ENCODE measurements at places on chromosomes 5 and 9.

GRCh38 chr9:111381006-111381405 lies 51.0 kb upstream of the OR2K2 start:
- no peak for DNase-seq

- no peak for DNase-seq
Observed at GRCh38 chr5:96651948-96652753, 10.0 kb upstream of the CAST start.

DNA sequence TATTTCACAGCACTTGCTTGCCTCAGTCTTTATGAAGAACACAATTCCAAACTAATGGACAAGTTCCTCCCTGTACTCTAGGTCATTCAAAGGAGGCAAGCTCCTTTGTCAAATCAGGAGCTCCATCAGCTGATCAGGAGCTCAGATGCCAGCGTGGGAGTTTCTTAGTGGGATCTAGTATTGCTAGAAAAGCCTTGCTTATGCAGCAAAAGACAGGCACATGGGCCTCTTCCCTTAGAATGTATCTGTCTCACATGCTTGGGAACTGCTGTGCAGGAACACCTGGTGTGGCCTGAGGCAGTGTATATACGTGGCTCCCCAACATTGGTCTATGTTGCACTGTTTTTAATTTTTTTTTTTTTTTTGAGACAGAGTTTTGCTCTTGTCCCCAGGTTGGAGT lies 21.4 kb upstream of the HAVCR1 start:
- no peak for DNase-seq

GRCh38 chr9:115673599-115673998 lies 480.0 kb upstream of the PAPPA start:
- DNase-seq: no peak

- DNase-seq: no peak
Observed at GRCh38 chr5:38420691-38421390, 135.6 kb downstream of the LIFR start.

GRCh38 chr5:65902104-65902503 lies 24.3 kb upstream of the ERBIN start:
- DNase-seq: no peak

DNA sequence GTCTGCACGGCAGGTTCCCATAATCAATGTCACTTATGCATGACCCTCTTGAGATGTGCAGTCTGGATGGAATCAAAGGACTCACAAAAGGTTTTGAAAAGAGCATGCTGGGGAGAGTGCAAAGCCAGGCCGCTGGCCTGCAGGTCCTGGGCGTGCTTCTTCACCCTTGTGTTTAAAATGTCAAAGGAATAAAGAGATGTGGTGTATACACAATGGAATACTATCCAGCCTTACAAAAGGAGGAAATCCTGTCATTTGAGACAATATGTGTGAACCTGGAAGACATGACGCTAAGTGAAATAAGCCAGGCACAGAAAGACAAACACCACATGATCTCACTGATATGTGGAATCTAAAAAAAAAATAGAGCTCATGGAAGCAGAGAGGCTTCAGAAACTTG lies 137.5 kb upstream of the PHYKPL start:
- DNase-seq: no peak

- no peak for DNase-seq
Observed at GRCh38 chr9:138100711-138101350, 223.2 kb downstream of the CACNA1B start.

GRCh38 chr5:149257131-149257530 lies 14.5 kb upstream of the AFAP1L1 start:
- no peak for DNase-seq

DNA sequence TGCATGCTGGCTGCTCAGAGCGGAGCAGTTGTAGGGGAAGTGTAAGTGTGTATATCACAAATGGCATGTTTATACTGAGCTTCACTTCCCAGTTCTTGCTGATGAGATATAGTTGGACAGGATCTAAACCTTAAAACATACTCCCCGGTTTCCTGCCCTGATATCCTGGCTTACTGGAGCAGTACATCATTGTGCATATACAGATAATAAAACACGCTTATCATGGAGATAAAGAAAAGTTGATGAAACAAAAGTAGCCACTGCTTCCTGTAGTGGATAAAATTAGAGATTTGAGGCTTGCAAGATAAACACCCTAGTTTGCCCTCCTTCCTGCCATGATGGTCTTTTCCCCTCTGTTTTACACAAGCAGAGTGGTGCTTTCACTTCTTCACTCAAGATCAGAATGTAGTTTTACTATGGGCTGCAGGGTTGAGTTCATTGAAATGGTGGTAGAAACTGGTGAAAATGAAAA lies 15.0 kb downstream of the NPR3 start:
- DNase-seq: no peak

- no peak for DNase-seq
Observed at GRCh38 chr9:8574846-8575245, 775.3 kb upstream of the DMAC1 start.

DNA sequence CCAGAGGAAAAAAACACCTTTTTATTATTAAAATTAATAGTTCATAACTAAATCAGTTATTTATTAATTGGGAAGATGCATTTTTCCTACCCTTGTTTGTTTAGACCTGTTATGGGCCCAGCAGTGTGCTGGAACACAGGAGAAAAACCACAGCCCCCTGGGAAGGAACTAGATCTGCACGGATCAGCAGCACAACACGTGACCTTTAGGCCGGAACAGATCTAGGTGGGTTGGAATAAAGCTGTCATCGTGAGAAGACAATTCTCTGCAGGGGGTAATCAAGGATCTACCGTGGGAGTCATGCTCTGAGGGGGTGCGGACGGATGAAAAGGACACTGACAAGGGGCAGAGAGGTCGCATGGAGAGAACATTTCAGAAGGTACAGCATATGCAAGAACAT lies 95.8 kb upstream of the SPATA31C2 start:
- DNase-seq: no peak

- no peak for DNase-seq
Observed at GRCh38 chr9:130212543-130213297, 40.5 kb downstream of the NCS1 start.

- DNase-seq: no peak
Observed at GRCh38 chr5:22938362-22938761, 85.2 kb upstream of the CDH12 start.

DNA sequence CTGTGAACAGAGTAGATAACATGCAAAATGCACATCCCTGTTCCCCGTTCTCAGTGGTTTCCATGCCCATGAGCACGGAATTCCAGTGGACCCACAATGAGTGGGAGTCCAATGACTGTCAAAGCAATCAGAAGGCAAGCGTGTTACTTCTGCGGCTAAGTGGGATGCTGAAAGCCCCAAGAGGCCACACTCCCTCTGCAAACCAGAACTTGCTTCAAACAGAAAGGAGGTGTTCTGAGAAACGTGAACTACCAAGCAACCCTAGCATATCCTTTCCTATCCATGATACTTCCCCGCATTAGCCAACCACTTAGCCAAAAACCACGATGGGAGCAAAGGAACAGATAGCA lies 21.7 kb upstream of the MVB12B start:
- DNase-seq: no peak

DNA sequence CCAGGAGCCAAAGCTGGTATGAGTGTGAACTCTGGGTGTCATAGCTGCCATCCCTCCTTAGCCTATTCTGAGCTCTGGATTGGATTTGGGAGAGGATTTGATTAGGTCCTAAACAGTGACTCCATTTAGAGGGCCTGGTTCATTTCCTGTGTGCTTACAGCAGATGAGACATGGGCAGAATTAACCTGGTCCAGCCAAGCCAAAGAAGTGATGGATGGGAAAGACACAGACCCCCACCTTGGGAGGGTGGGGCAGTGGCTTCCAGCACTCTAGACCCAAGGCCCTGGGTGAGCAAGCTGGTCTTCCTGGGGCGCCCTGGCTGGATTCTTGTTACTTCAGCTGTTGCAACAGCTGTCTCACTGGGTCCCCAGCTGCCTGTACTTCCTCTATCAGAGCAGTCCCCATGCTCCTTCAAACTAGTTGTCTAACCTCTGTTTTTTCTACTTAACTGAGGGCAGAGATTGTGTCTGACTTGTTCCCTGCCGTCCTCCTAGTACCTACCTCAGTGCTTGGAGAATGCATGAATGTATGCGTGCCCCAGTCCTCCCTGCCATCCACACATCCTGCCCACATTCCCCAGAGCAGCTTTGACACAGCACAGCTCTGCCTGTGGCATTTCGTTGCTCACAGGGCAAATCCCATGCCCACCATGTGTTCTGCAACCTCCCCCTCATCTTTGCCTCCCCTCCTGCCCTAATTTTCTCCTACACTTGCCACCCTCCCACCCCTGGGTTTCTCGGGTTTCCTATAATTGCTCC lies 115.9 kb downstream of the RGS3 start:
- no peak for DNase-seq

DNA sequence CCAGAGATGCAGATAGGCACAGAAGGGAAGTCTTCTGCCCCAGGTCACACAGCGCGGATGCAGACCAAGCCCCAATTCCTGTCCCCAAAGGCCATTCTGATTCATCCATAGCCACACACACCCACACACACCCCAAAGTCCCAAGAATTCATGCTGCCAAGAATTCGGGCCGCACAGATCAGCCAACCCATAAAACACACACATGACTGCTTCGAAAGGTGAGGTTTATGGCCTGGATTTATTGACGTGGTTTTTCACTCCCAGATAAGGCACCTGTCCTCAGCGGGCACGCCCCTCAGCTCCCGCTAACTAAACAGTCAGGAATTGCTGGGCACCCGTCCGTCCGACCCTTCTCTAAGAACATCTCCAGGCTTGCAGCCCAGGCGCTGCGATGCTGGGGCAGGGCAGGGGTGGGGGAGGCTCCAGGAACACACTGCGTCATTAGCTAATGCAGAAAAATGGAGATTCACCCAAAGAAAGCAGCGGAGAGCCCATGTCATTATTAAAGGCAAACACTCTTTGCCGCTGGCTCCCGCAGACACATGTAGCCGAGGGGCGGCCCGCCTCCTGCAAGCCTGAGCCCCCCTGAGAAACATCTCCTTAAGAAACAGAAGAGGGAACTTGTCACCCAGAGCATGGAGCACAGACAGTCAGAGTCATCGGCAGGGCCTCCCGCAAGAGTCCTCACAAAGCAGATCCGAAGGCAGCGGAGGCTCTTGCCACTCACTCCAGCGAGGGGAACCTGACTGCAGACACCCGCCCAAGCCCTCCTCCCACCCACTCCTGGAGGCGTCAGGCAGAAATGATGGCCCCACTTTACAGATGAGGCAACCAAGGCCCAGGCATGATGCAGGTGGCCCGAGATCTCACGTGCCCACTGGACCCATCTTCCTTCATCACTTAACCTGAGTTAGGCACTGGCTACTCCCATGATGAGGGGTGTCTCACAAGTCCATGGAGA lies 19.9 kb downstream of the VAV2 start:
- DNase-seq: no peak

DNA sequence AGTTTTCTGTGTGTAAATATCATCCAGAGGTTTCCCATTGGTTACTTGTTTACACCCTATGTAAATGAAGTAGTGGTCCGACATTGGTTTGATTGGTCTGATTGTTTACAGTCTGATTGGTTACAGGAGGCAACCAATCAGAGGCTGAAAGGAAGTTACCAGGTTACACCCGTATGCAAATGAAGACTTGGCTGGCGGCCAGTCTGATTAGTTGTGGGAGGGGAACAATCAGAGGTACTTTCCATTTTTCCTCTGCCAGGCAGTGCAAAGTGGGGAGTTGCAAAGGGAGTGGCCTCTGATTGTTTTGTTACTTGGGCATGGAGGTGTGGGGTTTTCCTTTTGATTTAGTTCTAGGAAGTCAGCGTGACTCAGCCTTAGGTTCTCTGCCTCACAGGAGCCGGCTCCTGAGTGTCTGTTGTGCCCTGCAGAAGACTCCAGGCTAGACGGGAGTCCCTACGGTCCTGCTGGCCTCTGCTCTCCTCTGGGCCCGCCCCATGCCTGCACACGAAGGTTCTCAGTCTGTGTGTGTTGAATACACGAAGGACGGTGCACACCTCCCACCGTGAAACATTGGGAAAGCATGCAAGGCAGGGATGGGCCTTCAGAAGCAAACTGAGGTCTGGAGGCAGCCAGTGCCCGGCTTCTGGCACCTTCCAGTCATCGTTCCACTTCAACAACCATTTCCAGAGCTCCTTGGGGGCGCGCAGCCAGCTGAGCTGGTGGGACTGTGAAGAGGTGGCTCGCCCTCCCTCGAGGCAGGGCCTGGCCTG lies 42.9 kb downstream of the OLFM1 start:
- no peak for DNase-seq

DNA sequence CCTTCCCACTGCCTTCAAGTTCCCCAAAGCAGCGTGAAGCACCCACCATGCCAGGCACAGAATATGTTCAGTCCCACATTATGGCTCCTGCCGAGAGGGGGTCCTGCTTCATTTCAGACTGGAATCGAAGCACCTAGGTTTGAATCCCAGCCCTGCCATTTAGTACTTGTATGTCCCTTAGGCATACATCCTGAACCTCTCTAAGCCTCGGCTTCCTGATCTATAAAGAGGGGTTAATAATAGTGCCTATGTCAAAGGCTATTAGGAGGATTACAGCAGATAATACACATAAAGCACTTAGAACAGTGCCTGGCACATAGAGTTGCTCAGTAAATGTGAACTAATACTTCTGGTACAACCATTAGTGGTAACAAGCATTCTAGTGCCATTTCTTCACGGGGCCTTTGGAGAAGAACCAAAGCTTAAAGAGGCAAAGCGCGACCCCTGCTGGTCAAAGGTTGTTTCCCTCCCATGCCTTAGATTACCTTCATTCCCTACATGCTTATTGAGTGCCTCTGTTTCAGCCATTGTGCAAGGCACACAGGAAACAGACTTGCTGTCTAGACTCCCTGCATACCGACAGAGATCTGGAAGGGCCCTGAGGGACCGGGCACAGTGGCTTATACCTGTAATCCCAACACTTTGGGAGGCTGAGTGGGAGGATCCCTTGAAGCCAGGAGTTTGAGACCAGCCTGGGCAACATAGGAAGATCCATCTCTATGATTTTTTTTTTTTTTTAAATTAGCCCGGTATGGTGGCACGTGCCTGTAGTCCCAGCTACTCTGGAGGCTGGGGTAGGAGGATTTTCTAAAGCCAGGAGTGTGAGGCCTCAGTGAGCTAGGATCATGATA lies 98.3 kb downstream of the PPARGC1B start:
- DNase-seq: peak; percentile 74

DNA sequence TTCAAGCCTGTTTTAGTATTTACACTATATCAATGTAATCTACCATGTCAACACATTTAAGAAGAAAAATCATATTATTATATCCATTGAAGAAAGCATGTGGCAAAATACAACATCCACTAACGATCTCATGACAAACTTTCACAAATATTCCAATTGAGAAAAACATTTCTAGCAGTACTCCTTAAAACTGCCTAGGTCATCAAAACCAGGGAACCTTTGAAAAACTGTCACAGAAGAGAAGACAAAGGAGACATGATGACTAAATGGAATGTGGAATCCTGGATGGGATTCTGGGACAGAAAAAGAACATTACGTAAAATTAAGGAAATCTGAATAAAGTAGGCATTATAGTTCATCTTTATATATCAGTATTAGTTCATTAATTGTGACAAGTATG lies 1091.3 kb upstream of the CDH6 start:
- no peak for DNase-seq

GRCh38 chr5:17150531-17150930 lies 66.9 kb upstream of the BASP1 start:
- no peak for DNase-seq

- no peak for DNase-seq
Observed at GRCh38 chr5:16992006-16992405, 55.9 kb upstream of the MYO10 start.
